ENCODE measurements at places on chromosomes 3 and 15. TPM values are rescaled to one million over a fixed set of nuclear protein-coding genes. Genes with fewer than 3 reads are reported as not detected.

Gene EHHADH
- 4.6 TPM for total RNA-seq

GRCh38 chr15:90787881-90788280 is 70.7 kb downstream of the BLM start:
- DNase-seq, result no peak

Gene GP5
- 0.33 TPM for total RNA-seq

GRCh38 chr3:155398046-155398445 is 104.6 kb upstream of the STRIT1 start:
- no peak for DNase-seq

DNA sequence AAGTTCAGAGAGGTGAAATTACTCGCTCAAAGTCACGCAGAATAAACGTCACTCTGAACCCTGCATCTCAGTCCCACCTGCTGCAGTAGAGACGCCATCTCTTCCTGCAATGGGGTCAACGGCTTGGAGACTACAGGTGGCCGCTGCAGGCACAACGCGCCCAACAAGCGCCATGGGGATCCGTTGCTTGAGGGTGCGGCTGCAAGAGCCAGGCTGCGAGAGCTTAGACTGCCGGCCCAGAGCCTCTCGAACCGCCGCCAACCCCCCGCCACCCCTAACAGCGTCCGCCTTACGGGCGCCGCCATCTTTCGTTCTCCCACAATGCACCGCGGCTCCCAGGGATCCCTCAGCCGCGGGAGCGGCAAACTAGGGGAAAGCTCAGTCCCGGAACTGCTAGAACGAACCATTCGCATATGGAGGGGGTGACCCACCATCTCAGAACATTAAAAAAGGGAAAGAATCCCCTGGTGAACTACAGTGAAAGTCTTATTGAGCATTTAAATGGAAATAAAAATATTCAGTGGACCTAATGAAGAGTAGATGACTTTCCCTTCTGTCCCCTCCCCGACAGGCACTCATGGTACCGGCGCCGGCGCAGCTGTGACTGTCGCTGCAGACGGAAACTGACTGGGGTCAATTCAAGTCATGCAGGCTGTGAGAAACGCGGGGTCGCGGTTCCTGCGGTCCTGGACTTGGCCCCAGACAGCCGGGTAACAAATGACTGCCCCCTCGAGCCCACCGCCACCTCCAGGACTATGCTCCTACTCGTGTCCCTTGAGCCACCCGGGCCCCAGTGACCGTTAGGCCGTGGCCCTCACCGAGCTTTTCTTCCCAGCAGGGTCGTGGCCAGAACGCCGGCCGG is at the start of the genes MRPL46 and MRPS11:
TSS of gene MRPL46 (minus strand) at position 316 of the 862 bp plus-strand sequence. CDS start at position 305, 11 bp downstream.
TSS of gene MRPS11 (plus strand) at position 636 of the 862 bp plus-strand sequence. CDS start at position 646, 10 bp downstream.
- DNase-seq, result peak; percentile 95

DNA sequence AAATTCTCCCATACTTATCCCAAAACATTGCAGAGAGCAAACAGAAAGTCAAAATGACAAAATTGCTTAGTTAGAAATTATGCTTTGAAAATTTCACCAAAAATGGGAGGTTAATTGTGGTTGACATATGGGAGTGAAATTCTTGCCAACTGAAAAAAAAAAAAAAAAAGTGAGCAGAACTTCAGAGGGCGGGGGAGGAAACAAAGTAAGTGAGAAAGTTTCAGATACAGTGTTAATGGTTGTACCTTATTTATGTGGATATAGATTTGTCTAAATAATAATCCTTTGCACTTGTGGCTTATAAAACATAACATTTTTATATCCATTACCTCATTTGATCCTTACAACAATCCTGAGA is 91.5 kb upstream of the RAP2B start:
- no peak for DNase-seq

Data from spinal cord (tissue), 10 donors.